ENCODE measurements at places on chromosomes 3 and 15. TPM values are rescaled to one million over a fixed set of nuclear protein-coding genes. Genes with fewer than 3 reads are reported as not detected.

DNA sequence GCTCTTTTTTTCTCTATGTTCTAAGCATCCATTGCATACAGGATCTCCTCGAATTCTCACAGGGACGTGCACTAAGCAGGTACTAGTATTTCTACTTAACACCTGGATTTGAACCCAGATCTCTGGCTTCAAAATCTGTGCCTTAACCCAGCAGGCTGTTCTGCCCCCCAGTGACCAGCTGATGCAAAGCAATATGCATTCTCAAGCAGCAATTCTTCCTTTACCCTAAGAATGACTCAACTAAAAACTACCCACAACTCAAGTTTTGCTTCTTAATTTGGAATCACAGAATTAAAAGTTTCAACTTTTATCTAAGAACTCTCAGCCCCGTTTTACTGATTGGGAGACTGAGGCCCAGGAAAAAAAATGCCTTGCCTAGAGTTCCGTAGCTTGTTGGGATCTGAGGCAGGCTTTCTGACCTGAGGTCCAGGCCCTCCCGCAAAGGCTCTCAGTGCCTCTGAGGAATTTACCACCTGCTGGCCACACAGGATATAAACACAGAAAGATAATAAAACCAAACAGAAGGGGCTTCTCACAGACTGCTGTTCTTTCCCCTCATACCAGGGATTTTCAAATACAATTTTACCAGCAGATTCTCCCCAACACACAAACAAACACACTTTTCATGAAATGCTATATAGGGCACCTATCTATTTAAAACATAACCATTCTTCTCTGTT lies 115.4 kb upstream of the RAD18 start:
- no peak for DNase-seq

DNA sequence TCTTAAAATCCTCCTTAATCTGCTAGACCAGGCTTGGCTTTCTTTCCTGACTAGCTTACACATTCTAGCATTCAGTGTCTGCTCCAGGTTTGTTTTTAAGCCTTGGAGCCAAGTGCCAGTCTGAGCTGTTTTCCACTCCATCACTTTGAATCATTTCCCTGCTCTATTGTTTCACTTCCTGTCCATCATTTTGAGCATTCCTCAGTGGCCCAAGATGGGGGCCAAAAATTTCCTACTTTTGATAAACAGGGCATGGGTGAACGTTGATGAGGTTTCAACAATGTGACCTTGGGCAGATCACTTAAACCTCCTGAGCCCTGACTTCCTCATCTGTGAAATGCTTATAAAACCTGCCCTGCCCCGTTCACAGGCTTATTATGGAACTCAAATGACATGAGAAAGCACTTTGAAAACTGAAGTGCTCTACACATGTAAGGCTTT lies 4.4 kb downstream of the CYP19A1 start:
- DNase-seq, result no peak

- no peak for DNase-seq
Observed at GRCh38 chr3:128421966-128422365, 44.7 kb downstream of the DNAJB8 start.

TNFAIP8L3 gene
- total RNA-seq, result 1.1 TPM

TMC3 gene
- total RNA-seq, result not detected

SCN5A gene
- total RNA-seq, result 0.26 TPM
